ENCODE measurements at places on chromosomes 4 and X.

DNA sequence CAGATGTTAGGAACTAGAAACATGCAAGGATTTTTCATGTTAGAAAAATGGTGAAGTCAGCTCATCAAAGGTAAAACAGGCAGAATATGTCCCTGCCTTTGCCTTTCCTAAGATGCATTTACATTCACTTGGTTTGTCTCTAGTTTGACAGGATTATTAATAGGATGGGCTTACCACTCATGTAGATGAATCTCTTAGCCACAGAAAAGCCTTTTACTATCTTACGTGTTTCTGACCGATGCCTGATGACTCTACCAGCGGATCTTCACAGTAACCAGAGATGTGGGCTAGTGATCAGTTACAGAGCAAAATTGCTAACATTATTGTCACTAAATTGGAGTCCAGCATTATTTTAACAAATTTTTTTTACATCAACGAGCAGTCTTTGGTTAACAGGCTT is 187.6 kb downstream of the MAML3 start:
- DNase-seq: no peak

DNA sequence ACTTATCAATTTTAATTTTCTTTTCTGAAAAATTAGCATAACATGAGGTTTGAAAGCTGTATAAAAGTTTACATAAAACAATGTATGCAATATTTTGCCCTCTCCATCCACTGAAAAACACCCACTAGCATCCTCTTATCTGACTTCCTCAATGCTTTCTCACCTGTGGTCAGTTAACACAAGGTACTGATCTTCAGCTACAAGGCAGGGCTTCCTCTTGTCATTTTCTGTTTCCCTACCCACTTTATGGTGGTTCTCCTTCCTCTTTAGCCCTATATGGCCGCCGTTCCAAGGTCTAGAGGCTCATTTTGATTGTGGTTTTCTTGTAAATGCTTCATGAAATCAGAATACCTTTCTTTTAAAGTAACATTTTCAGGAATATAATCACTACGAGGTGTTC is 618.6 kb upstream of the CPEB2 start:
- DNase-seq: no peak

DNA sequence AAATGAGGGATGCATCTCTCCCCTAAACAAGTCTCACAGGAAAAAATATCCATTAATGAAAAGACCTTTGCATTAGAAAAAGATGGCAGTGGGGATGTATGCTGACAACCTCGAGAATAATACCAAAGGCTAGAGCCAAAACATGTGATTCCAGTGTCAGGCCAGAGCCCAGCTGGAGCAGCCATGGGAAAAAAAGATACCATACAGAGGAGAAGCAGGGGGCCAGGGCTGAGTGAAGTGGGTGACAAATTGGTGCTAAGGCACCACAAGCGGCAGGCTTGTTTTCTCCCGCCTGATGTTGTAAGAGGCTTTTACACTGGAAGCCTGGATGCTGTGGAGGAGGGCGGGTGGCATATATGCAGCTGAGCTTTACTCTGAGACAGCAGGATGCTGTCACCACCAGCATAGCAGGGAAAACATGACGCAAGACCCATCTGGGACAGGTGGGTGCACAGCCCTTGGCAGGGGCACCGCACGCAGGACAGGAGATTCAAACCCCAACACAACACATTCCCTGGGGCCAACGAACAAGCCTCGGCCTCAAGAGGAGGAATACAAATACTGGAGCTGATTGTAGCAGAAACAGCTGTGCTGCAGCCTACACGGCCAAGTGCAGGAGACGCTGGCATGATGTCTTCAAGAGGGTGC is 91.9 kb downstream of the TSPAN5 start:
- DNase-seq: no peak

DNA sequence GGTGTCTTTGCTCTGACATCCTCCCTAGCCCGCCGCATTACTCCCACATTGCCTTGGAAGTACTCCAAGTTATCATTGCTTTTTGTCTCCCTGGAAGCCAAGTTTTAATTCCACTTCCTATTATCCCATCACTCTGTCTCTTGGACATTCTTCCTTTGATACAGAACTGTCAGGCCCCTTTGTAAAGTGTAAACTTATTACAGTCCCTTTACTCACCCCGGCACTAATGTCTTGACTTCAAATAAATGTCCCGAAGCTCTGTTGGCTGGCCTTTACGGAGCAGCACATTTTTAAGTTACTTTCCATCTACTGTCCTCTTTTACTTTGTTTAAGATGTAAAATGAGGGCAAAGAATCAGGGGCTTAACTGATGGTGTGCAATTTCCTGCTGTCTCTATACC is 223.5 kb upstream of the IGFBP7 start:
- no peak for DNase-seq

- no peak for DNase-seq
These were observed 1.4 kb downstream of the COX7B start for GRCh38 chrX:77900688-77901087.

GRCh38 chrX:41127477-41128192 is 42.4 kb downstream of the USP9X start:
- no peak for DNase-seq

- DNase-seq: no peak
These were observed 92.1 kb downstream of the HMX1 start for GRCh38 chr4:8779490-8779932.

DNA sequence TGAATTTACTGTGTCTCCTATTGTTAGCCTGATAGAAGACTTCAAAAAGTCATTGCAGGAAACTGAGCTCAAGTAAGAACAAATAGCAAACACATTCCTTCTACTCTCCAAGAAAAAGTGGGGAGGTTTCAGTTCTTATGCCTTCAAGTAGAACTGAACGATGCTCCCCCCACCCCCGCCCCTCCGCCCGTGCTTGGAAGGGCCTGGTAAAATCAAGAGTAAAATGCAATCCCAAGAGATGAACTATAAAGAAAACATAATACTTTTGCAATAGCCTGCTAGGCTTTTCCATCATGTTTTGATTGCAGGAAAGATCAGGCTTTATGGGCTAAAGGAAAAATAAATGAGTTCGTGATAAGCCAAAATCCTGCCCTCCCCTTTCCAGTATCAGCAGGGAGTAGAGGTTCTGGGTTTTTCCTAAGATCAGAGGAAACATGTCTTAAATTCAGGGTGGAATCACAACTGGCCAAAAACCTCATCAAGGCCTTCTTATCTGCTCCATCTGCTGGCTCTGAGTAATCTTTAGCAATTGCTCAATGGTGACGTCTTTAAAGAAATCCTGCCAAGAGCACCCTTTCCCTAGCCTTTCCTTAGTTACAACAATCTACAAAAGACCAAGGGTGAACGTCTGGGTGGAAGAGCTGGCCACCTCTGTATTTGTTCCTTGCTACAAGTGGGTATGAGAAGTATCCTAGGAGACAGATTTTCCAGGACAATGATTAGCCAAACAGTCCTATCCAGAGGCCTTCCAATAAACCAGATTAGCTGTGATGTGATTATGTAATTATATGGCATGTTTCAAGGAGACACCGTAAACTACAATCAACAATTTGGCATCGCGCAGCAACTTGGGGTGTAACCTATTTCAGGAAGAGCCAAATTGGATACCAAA is 66.3 kb upstream of the FAM9C start:
- DNase-seq: no peak

DNA sequence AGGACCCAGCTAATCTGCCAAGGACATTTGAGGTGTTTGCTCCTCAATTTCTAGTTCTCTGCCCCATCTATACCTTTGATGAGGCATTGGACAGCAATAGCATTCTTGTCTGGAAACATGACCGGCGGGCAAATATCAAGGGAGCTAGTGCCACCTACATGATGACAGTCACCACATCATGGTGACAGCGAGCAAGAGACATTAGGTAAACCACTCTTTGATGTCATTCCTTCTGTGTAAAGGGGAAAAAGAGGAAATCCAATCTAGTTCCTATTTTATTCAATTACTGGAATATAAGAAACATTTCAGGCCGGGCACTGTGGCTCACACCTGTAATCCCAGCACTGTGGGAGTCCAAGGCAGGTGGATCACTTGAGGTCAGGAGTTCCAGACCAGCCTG is 20.7 kb upstream of the IL13RA1 start:
- no peak for DNase-seq

GRCh38 chr4:39446842-39447573 is 11.7 kb downstream of the RPL9 start:
- no peak for DNase-seq

- DNase-seq: no peak
These were observed 153.6 kb downstream of the RASL11B start for GRCh38 chr4:53015681-53016080.

- no peak for DNase-seq
These were observed 43.2 kb downstream of the DCAF8L2 start for GRCh38 chrX:27633328-27633727.

GRCh38 chr4:67452100-67452845 is 93.0 kb downstream of the CENPC start:
- no peak for DNase-seq

DNA sequence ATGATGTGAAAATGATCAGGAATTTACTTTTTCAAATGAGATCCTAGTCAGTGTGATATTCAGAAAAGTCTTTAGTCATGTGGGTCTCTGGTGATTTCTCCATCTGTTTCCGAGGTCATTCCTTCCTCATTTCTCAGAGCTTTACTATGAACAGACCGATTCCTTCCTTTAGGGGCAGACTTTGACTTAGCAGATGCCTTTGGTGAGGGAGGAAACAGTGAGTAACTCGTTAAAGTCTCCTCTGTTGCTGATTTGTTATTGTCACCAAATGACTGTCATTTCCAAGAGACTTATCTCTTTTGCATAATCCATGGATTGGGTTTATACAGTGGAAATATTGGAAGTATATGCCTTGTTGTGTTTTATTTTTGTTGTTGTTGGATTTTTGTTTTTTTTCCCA is 76.2 kb upstream of the CD99 start:
- no peak for DNase-seq

All from stimulated activated CD8-positive, alpha-beta memory T cell treated with anti-CD3 and anti-CD28 coated beads, Interleukin-7, amount 100 ng/mL, for 1 hour (primary cell).